ENCODE measurements at places on chromosomes 1 and 21.

- DNase-seq = no peak
Measured at GRCh38 chr1:115134850-115135480, 45.7 kb upstream of the TSPAN2 start.

- DNase-seq = no peak
Measured at GRCh38 chr1:118933051-118933781, 54.9 kb downstream of the TBX15 start.

DNA sequence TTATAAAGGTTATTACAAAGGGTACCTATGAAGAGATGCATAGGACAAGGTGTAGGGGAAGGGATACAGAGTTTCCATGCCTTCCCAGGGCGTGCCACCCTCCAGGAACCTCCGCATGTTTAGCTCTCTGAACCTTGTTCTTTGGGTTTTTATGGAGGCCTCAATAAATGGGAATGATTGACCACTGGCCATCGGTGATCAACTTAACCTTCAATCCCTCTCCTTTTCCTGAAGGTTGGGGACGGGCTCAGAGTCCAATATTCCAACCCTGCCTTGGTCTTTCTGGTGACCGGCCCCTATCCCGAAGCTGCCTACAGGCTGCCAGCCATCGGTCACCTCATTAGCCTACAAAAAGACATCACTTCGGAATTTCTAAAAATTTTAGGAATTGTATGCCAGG, 11.7 kb downstream of the CD244 start:
- no peak for DNase-seq

GRCh38 chr1:235906436-235906835, 39.7 kb upstream of the LYST start:
- DNase-seq = no peak

- DNase-seq = no peak
Measured at GRCh38 chr1:160308451-160309184, 23.7 kb upstream of the PEX19 start.

All from stimulated activated CD8-positive, alpha-beta memory T cell treated with anti-CD3 and anti-CD28 coated beads, Interleukin-15, amount 100 ng/mL, for 1 hour (primary cell).